Adipose tissue (tissue), 3 donors: ENCODE measurements at places on chromosomes 16 and 17. TPM values are rescaled to one million over a fixed set of nuclear protein-coding genes. Genes with fewer than 3 reads are reported as not detected.

The HS3ST6 gene
- 0.56 TPM for polyA plus RNA-seq

The GAST gene
- not detected for polyA plus RNA-seq

The MYH13 gene
- 0.01 TPM for polyA plus RNA-seq

The C1QTNF1 gene
- 207 TPM for polyA plus RNA-seq

The CCL4L2 gene
- polyA plus RNA-seq: 2.1 TPM

The CCL4 gene
- polyA plus RNA-seq: 4.8 TPM

The PPP1R1B gene
- 40.4 TPM for polyA plus RNA-seq

The TEX19 gene
- polyA plus RNA-seq: not detected

The MT4 gene
- not detected for polyA plus RNA-seq

The KRT27 gene
- not detected for polyA plus RNA-seq

The ZNF18 gene
- polyA plus RNA-seq: 3.5 TPM

The NOXO1 gene
- polyA plus RNA-seq: 0.15 TPM

The MAPT gene
- polyA plus RNA-seq: 7.8 TPM

The CA5A gene
- polyA plus RNA-seq: not detected

The ASB16 gene
- 0.92 TPM for polyA plus RNA-seq

The CAPNS2 gene
- not detected for polyA plus RNA-seq

The ABHD15 gene
- polyA plus RNA-seq: 8.3 TPM

The TSNAXIP1 gene
- 0.92 TPM for polyA plus RNA-seq

The KRT13 gene
- 53.0 TPM for polyA plus RNA-seq

The C16orf82 gene
- polyA plus RNA-seq: not detected

The NPIPB9 gene
- polyA plus RNA-seq: not detected

The USP43 gene
- polyA plus RNA-seq: 0.21 TPM

The TRIM25 gene
- 18.4 TPM for polyA plus RNA-seq

The KCNJ2 gene
- polyA plus RNA-seq: 0.85 TPM

The KAT7 gene
- 8.1 TPM for polyA plus RNA-seq

The PLLP gene
- 28.0 TPM for polyA plus RNA-seq

The KRTAP3-2 gene
- not detected for polyA plus RNA-seq

The CACNG3 gene
- polyA plus RNA-seq: not detected

The HLF gene
- polyA plus RNA-seq: 1.9 TPM

The PPP1R27 gene
- polyA plus RNA-seq: not detected

The IRX6 gene
- polyA plus RNA-seq: 7.3 TPM

The NGFR gene
- 2.0 TPM for polyA plus RNA-seq

The TNP2 gene
- not detected for polyA plus RNA-seq

The TNFRSF17 gene
- polyA plus RNA-seq: 0.20 TPM
